ENCODE measurements at places on chromosomes 11 and 22. TPM values are rescaled to one million over a fixed set of nuclear protein-coding genes. Genes with fewer than 3 reads are reported as not detected.
A peak's percentile ranks its signal among the peaks of the same experiment; 100 is the strongest.

DNA sequence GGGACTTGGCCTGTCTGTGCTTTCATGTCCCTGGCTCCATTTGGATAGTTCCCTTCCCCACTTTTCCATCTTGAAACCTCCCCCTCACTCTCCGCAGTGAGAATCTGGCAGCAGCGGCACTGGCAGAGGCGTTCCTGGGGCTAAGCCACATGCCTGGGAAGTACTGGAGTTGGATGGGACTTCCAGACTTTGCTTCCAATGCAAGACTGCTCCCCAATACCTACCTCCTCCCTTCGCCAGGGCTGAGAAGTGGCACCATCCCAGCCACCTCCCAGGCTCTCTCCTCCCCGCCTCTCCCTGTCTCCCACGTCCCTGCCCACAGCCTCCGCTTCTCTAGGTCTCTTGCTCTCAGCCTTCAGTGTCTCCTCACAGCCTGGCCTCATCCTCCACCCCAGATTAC, 16.6 kb downstream of the TST start:
- no peaks in the 10 kb centered on the region for H3K36me3 ChIP-seq
- no peaks in the 10 kb centered on the region for H3K4me1 ChIP-seq
- no peak overlapping the region for H3K27ac ChIP-seq
- no peaks in the 10 kb centered on the region for H3K27me3 ChIP-seq

DNA sequence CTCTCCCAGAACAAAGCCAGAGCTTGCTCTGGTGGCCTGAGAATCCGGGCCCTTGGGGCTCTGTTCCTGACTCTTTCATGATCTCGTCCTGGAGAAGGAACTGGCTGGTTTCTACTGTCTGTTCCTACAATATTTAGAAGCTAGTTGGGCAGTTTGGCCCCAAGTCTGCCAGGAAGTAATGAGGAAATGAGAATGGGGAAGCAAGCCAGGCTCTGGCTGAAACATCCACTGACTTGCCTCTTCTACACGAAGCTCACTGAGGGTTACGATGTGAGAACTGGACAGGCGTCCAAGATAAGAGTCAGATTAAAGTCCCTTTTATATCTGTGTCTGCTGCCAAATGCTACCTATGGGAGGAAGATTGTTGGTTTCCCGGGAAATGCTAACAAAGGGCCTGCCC, 110.0 kb upstream of the KIRREL3 start:
- no peaks in the 10 kb centered on the region for H3K36me3 ChIP-seq
- DNase-seq, result no peak
- no peaks in the 10 kb centered on the region for H3K27me3 ChIP-seq
- H3K4me3 ChIP-seq, result no peak overlapping the region

GRCh38 chr11:44574610-44575287, 9.3 kb downstream of the CD82 start:
- no peak overlapping the region for H3K27ac ChIP-seq
- H3K4me3 ChIP-seq, result no peak overlapping the region
- no peaks in the 10 kb centered on the region for H3K36me3 ChIP-seq
- no peak for DNase-seq
- peaks cover 33% of the 10 kb centered on the region for H3K4me1 ChIP-seq

TUT1 gene
- 5.4 TPM for total RNA-seq

DNA sequence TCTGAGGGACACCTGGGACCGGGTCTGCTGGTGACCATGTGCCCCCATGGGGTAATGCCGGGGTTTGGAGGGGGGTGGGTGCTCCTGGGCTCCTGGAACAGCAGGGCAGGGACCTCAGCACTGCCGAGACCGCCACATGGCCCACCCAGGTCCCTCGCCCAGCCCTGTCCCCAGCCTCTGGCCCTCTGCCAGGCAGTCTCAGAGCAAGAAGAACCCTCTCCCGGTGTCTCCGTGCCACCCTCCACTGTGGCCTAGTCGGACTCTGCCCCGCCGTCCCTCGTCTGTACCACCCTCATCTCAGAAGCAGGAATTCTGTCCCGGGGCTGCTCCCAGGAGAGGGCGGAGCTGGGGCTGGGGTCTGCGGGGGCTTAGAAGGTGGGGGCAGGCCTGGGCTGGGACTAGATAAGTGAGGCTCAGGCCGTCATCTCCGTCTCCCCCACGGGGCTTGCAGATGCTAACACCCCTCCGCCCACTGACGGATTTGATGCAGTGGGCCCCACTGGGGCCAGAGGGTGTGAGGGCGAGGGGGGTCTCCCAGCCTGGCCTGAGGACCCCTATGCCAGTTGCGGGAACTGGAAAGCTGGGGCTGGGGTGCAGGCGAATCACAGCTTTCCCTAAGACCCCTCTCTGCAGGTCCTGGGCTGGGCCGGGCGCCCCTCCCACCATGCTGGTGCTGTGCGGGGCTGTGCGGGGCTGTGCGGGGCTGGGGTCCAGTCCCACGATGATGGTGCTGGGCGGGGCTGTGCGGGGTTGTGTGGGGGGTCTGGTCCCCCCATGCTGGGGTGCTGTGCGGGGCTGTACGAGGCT, 1.1 kb downstream of the MUC5AC start:
- H3K27me3 ChIP-seq, result no peaks in the 10 kb centered on the region
- no peak overlapping the region for H3K27ac ChIP-seq
- H3K4me1 ChIP-seq, result no peaks in the 10 kb centered on the region
- H3K4me3 ChIP-seq, result no peak overlapping the region
- no peaks in the 10 kb centered on the region for H3K36me3 ChIP-seq
- no peak for DNase-seq

GRCh38 chr11:105696000-105696399, 86.1 kb downstream of the GRIA4 start:
- H3K4me3 ChIP-seq, result no peak overlapping the region
- no peak for DNase-seq
- no peak overlapping the region for H3K27ac ChIP-seq
- H3K36me3 ChIP-seq, result no peaks in the 10 kb centered on the region
- H3K27me3 ChIP-seq, result no peaks in the 10 kb centered on the region

DNA sequence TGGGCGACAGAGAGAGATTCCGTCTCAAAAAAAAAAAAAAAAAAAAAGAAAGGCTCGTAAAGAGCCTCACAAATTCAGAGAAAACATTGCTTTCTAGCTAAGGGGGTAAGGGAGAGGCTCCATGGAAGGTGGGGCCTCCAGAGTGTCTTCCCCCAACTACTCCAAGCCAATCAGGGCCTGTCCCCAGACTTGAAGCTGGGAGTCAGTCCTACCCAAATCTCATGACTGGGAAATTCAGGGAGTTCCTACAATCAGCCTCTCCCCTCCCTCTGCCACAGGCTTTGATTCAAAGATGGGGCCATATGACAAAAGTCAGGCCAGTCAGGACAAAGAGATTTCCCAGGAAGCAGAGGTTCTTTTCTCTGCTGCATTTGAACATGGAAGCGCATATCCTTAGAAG, 63.0 kb upstream of the NUP160 start:
- no peaks in the 10 kb centered on the region for H3K4me1 ChIP-seq
- H3K27me3 ChIP-seq, result no peaks in the 10 kb centered on the region
- DNase-seq, result no peak

DNA sequence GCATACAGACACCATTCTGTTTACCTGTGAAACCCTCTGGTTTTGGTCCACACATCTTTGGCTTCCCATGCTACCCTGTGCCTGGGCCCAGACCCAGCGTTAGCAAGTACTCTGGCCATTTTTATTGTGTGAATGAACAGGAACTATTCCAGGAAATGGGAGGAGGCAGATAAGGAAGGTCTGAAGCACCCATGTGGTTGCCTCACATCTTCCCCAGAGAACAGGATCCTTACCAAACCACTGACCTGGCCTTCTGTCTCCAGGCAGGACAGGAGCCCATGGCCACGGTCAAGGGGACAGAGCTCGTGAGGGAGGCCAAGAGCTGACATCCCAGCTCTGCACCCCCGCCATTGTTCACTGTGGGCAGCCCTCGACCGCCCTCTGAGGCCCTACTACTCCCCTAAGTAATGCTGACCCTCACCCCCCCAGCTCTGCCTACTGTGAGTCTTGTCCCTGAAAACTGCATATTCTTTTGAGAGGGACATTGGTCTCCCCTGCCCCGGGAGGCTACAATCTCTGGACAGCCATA, 97.7 kb upstream of the TP53I11 start:
- DNase-seq, result no peak
- no peaks in the 10 kb centered on the region for H3K27me3 ChIP-seq
- H3K4me1 ChIP-seq, result no peaks in the 10 kb centered on the region
- peak overlapping the region; percentile 40 for H3K27ac ChIP-seq
